BE2C (cell line): ENCODE measurements at places on chromosomes 13 and 19.
A peak's percentile ranks its signal among the peaks of the same experiment; 100 is the strongest.

DNA sequence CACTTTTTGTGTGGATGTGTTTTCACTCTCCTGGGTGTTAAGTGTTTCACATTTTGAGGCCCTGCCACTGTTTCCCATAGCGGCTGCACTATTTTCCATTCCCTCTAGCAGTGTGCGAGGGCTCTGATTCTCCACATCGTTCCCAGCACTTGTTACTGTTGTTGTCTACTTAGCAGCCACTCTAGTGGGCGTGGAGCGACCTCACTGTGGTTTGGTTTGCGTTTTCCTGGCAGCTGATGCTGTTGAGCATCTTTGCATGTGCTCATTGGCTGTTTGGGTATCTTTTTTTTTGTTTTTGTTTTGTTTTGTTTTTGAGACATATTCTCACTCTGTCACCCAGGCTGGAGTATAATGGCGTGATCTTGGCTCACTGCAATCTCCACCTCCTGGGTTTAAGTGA, 14.4 kb downstream of the NAXD start:
- no peak for DNase-seq

DNA sequence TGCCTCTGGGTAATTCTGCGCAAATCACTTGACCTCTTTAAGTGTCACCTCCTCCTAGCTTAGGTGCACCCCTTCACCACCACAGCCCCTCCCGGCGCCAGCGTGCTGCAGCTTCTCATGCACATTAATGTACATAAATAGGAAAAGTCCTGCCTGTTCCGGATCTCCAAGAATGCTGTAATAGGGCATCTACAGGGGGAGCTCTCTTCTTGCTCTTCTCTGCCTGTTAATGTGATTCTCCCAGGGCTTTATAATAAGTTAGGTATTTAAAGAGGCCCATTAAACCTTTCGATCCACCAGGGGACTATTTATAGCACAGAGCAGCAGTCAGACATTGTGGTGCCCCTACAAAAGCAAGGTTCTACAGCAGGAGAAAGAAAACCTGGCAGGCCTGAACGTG, 35.3 kb downstream of the SOX1 start:
- DNase-seq = no peak

GRCh38 chr19:3163230-3163886, 15.2 kb upstream of the S1PR4 start:
- peak; percentile 79 for DNase-seq

GRCh38 chr19:57099199-57099661, 20.6 kb upstream of the USP29 start:
- DNase-seq = peak; percentile 59

DNA sequence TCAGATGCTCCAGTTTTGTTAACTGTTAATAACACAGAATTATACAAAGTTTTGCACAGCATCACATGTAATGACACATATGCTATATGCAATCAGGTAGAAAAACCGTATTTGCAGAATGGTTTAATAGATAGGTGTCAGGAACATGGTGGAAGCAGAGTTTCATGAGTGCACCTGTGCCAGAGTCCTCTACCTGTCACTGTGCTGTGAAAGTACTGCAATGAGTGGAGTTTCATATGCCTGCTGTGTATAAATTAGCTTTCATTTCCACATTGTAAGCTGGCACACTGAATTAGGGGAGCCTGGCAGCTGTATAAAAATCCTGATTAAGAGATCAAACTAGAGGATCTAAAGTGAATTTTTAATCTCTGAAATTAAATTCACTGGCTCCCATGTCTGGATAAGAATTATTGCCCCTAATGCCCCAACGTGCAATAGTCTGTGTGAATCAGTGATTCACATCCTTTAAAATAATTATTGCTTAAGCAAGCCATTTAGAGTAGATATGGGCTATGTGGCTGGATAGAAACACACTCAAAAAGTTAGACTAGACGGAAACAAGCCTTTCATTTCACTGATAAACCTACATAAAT, 8.5 kb upstream of the EEF1AKMT1 start:
- no peak for DNase-seq

DNA sequence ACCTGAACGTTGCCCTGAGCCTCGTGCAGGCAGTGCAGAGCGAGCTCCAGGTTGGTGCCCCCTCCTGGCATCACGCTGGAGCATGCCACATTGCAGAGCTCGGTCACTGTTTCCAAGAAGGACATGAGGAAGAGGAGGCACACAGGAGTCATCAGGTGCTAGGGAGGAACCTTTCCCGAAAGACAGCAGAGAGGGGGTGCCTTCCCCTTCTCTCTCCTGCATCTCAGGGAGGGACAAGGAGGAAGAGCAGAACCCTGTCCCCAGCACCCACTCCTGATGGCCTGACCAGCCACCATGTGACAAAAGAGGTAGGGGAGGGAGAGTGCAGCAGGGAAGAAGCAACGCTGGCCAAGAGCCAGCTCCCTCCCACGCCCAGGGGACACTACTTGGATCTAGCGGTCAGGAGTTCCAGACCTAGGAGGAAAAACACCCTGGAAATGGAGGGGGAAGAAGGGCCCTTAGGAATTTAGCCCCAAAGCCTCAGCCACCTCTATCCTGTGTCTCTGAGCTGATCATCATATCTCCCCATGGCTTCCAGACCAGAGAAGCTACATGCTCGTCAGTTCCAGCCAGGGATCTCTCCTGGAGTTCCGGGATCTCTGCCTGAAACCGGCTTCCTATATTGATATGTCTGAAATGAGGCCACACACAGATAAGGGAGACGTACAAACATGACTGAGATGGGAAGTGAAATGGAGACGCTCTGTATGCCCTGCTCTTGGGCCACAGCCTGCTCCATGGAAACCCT, 17.0 kb upstream of the NAPA start:
- DNase-seq = no peak

DNA sequence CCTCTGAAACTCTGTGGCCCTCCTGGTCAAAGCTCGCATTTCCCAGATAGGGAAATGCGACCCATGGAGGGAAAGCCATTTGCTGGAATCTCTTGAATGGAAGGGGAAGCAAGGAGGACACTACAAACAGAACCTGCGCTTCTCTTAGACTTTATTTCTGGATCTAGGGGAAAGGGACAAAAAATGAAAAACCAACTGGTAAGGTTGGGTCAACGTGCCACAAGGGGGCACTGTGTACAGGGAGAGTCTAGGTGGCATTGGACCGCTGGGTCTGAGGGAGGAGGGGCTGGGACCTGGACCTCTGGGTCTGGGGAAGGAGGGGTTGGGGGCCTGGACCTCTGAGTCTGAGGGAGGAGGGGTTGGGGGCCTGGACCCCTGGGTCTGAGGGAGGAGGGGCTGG, 5.0 kb downstream of the KLK4 start:
- peak; percentile 68 for DNase-seq

- peak; percentile 61 for DNase-seq
Measured at GRCh38 chr19:1411255-1412191, 4.1 kb downstream of the DAZAP1 start.

DNA sequence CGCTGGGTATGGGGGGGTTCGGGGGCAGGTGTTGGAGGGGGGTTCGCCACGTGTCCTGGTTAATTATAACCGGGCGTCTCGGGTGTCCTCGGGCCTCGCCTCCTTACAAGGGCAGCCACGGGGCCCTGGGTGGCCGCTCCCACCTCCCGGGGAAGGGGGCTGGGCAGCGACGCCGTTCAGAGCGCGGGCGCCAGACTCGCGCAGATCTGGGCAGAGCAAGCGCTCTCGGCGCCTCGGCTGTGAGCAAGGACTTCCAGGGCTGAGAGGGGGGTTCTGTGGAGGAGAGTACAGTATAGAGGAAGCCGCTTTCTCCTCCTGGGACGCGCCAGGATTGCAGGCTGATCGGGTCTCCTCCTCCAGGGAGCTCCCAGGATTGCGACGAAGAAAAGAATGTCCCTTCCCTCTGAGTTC, 1.0 kb upstream of the CKM start:
- DNase-seq = no peak
